Ureter (tissue), 1 donor: ENCODE measurements at places on chromosomes 7 and 10.

GRCh38 chr10:47225219-47225927 is 74.6 kb upstream of the GDF10 start:
- DNase-seq: no peak

GRCh38 chr10:6593241-6593671 is 13.2 kb upstream of the PRKCQ start:
- no peak for DNase-seq

DNA sequence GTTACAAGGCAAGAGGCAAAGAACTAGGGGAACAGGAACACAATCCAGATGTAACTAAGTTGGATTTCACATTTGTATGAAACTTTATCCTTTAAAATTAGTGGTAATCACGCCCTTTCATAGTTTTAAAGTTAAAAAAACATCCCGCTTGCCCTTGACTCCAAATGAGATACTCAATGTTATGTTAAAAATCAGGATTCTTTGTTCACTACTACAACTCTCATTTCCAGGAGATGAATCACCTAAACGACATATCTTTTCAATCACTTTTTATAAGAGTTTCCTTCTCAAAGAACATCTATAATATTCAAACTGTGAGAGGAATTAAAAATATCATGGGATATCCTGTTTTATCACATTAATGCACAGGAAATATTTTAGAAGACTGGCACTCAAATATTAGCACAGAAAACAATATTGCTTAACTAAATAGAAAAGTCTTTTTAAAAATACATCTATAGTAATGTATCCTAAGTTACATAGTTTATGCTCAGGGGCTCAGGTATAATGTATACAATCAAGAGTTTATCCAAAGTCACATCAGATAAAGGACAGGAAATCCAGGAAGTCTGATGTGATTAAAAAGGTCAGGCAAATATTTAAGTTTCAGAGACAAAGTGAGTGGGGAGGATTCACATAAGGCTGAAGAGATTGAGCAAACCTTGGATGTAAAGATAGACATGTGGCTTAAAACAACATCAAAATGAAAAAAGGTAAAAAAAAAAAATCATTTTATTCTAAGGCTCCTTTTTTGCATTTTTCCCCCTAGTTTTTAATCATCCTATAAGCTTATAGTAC is 41.9 kb downstream of the CADPS2 start:
- DNase-seq: no peak

GRCh38 chr7:85175217-85175616 is 11.6 kb downstream of the SEMA3D start:
- DNase-seq: no peak

DNA sequence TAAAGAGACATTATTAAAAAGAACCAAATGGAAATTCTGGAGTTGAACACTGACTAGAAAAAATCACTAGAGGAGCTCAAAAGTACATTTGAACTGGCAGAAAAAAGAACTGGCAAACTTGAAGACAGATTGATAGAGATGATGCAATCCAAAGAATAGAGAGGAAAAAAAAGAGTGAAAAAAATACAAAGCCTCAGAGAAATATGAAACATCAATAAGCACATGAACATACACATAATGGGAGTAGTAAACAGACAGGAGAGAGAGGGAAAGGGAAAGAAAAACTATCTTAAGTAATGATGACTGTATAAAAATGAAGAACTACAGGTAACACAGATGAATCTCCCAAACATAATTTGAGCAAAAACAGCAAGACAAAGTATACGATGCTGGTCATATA is 61.1 kb downstream of the CNOT4 start:
- DNase-seq: no peak
